Fibroblast of the aortic adventitia (primary cell): ENCODE measurements at places on chromosomes 12 and 14.

- DNase-seq: no peak
These were observed 308.5 kb upstream of the TBX3 start for GRCh38 chr12:114992443-114992842.

- DNase-seq: peak; percentile 74
These were observed 159.4 kb upstream of the TMTC2 start for GRCh38 chr12:82527165-82527780.

DNA sequence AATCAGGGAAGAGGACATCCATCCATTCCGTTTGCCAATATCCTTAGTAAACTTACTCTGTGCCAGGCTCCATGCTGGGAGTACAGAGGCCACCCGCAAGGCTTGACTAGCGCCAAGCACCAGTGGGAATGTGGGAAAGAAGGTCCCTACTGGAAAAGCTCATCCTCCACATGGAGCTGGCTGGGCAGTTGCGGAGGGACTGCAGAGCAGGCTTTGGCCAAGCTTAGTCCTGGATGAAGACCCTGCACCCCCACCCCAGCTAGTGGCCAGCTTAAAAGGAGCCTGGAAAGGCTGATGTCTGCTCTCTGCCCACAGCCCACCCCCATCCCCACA, 22.4 kb upstream of the EIF2B2 start:
- no peak for DNase-seq

GRCh38 chr12:111220363-111220762, 148.5 kb downstream of the PHETA1 start:
- no peak for DNase-seq

DNA sequence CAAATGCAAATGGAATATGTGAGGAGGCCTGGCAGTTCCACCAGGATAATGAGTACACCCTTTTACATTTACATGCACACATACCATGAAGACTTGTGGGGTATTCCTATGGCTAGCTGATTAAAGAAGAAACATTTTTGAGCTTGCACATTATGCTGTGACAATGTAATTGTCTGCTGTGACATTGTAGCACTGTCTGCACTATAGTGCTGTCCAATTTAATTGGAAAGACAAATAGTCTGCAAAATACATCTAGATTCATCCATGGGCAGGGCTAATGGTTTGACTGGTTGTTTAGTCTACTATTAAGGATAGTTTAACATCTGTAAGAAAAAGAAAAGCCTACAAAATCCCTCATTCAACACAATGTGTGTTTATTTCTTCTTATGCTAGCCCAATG, 1005.6 kb upstream of the LRFN5 start:
- DNase-seq: no peak

DNA sequence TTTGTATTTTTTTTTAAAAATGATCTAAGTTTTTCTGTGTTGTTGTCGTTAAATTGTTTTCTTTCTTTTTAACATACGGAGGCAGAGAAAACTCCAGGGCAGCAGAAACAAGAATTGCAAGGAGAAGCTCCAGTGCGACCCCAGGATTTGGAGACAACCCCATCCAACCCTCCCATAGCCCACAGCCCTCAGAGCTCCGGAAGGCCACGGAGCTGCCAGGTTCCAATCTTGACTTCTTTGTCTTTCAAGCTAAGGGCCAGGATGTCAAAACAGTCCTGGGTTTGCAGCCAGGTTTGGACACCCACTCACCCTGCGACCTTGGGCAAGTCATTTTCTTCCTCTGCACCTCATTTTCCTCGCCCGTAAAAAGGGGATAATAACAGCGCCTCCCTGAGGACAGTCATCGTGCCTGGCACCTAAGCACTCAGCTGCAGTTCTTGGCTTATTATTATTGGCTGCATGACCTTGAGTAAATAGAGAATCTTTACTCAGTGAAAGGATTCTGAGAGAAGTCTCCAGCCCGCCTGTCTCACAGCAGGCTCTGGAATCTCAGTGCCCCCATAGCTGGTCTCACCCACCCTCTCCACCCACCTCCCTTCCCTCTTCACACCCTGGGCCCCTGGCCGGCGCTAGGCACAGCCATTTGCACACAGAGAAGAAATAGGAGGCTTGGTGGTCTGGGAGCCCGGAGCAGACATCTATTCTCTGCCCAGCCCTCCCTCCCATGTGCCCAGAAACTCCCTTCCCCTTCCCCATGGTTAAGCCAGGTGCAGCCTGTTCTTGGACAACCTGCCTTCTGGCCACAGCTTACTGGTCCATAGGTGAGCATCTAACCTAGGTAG, 79.4 kb upstream of the BCL11B start:
- DNase-seq: no peak

DNA sequence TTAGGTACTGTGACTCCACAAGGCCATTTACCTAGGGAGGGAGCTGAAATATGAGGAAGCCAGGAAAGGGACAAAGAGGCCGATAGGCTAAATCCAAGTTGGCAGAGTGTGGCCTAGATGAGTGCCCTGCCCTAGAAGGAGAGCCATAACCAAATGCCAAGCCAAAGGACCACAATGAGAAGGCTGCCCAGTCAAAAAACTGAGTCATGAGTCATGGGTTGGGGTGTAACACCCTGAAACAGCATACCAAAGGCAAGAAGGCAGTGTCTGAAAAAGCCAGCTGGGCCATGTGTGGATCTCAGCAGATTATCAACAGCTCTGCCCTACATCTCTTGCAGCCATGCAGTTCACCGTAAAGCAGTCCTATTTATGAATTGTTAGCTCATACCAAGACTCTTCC, 171.7 kb downstream of the PHLDA1 start:
- peak; percentile 77 for DNase-seq

GRCh38 chr14:74478996-74479635, 14.0 kb downstream of the NPC2 start:
- DNase-seq: peak; percentile 49

DNA sequence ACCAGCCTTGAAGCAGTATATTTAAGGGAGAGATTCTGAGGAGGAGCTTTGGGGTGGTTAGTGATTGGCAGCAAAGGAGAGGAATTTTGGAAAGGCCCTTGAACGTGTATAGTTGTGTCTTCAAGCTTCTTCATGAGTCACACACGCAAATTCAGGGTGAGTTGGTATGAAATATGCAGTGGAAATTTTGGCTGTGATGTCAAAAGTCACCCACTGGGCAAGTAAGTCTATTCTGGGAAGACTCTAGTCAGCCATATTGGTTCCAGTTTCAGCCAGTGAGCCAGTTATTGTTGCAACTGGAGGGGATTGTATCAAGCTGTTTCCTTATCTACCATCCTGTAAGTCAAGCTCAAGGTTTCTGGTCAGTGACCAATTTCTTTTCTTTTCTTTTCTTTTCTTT, 32.0 kb upstream of the VASH1 start:
- DNase-seq: no peak

GRCh38 chr12:27711967-27712366, 1.3 kb downstream of the MRPS35 start:
- DNase-seq: no peak

DNA sequence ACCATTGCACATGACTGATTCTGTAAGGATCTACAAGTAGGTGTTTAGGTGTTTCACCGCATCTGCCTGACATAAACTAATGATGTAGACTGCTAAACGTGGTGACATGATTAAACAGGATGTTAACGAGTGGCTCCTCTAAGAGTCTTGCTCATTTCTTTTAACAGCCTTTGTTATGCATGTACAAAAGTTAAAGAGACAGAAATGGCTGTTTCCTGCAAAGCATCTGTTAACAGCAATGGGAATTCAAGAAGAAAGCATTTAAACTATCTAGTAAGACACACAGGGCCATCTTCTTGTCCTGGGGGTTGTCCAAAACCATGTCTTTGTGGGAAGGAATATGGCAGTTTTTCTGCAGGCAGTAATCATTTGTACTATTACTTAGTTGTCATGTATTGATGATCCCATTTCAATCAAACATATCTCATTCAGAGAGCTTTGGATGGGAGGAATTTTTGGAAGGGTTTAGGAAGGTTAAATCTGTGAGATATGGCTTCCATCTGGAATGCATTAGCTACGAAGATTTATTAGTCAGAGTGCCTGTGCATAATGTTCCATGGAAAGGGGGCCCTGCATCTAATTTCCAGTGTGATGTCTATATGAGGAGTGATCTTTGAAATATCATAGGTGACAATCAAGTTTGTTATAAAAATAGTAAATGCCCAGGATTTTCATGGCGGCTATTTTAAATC, 495.1 kb downstream of the EGLN3 start:
- no peak for DNase-seq

GRCh38 chr12:124734224-124734788, 129.4 kb downstream of the SCARB1 start:
- no peak for DNase-seq

DNA sequence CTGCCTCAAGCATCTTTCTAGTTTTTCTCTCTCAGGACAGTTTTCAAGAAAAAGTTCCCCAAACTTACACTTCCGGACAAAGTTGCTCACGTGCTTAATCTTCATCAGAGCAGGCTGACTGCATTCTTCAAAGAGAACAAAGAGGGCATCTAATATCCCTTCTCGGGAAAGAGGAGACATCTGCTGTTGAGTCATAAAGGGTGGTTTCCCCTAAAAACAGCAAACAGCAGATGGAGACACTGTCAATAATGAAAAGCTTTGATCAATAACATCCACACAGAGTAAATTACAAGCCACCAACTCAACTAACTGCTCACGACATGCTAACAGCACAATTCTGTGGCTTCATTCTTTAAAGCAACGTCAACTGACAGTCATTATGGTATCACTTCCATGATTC, 8.1 kb downstream of the CIT start:
- peak; percentile 21 for DNase-seq

DNA sequence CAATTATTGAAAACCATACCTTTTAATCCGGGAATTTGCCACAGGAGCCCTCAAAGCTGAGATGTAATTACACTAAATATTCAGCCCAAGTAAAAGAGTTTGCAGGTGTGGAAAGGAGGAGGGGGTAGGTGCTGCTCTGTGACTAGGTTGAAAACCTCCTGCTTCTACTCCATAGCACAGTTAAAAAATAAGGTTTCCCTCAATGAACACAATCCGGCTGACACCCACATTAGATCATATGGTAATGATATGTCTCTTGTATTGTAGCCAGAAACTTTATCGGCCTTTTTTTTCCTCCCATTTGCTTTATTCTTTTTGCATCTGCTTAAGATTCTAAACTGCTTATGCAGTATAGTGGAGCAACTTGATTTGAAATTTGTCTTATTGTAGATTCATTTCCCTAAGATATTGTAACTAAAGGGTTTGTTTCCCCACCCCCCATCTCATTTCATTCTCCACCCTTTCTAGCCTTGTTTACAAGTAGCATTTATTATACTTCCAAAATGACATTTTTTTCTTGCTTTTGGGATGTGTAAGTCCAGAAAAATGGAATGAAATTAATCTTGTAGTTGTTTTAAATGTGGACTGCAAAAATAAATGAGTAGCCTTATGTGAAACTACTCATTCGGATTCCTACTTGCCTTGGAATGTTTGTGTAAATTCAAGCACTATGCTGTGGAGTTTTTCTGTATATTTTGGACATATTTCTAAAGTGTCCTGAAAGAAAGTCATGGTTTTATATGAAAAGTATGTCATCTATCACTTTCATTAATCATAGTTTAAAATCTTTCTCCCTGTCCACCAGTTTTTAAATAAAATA, at the start of gene DCN:
TSS of gene DCN (minus strand) at position 182 of the 820 bp plus-strand sequence. CDS start 4,265 bp downstream, outside the sequence.
- DNase-seq: peak; percentile 71

DNA sequence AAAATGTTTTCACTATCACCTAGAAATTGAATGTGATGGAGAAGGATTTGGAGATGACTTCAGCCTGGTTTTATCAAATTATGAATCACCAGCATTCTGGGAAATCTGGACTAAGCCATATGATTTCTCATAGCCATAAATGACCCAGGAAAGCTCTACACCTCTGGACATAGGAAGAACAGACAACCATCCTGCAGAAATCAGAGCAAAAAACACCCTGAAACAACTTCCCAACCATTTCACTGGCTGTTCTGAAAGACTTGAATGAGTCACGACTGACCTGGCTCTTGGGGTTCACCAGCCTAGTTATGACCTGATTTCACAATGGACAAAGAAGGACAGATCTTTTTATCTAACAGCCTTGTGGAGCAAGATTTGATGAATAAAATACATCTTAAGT, 123.8 kb downstream of the KCNH5 start:
- DNase-seq: no peak

GRCh38 chr12:105279460-105280056, 43.6 kb upstream of the APPL2 start:
- DNase-seq: peak; percentile 39

GRCh38 chr12:3294481-3294911, 196.5 kb upstream of the PRMT8 start:
- no peak for DNase-seq

DNA sequence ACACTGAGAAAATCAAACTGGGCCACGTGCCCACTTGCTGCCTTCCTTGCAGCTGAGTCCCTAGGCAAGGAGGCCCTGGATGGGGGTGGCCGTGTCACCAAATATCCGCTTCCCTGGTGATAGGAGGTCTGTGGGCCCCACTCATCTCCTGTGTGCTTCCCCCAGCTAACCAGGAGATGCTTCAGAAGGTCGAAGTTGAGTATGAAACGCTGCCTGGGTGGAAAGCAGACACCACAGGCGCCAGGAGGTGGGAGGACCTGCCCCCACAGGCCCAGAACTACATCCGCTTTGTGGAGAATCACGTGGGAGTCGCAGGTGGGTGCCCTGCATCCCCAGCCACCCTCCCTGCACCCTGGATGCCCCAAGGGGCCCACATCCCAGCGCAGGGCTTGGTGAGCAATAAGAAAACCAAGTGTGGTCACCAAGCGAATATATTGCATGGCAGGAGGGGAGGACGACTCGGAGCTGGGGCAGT, 6.8 kb upstream of the SIVA1 start:
- DNase-seq: no peak

DNA sequence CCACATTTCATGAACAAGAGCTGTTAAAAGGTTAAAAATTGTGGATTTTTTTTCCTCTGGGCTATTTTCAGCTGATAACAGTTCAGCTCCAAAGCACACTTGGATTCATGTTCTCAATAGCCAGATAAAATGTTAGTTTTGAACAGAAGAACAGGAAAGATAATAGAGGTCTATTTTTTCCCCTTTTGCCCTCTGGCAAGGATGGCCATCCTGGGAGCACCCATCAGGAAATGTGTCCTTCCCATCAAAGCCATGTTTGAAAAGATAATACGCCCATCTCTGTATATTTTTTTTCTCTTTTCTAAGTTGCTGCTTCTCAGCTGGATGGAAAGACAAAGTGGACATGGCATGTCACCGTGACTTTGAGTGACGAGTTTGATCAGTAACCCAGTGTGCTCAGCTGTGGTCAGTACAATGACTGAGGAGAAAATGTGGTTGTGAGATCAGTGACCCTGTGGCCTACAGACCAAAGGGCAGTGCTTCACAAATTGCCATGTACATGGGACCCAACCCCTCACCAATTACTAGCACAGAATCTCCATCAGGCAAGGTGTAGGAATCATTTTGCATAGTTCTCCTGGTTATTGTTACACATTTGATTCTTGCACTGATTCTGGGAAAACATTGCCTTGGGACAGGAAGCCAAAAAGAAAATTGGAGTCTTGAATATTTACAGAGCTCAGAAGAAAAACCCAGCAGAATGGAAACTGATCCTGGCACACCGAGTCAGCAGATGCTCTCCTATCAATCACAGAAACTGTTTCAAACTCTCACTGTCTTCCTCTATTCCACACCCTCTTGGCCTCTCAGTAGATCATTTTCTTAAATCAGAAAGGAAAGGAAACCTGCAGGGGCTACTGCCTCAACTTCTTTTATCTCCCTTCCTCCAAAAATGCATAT, 64.3 kb downstream of the ANO6 start:
- DNase-seq: no peak
